Subcutaneous adipose tissue (tissue), 4 donors: ENCODE measurements at places on chromosomes 11 and 22. TPM values are rescaled to one million over a fixed set of nuclear protein-coding genes. Genes with fewer than 3 reads are reported as not detected.

UQCR10 gene
- 62.5 TPM for total RNA-seq

PTGDR2 gene
- 1.7 TPM for total RNA-seq

CLTCL1 gene
- 14.5 TPM for total RNA-seq

APLNR gene
- 1.7 TPM for total RNA-seq

CSTPP1 gene
- total RNA-seq, result 12.4 TPM

CBX6 gene
- total RNA-seq, result 28.8 TPM

CRYBA4 gene
- total RNA-seq, result not detected

CSNK2A3 gene
- total RNA-seq, result 3.1 TPM

TUT1 gene
- total RNA-seq, result 13.4 TPM

DBX1 gene
- total RNA-seq, result not detected

HBG2 gene
- total RNA-seq, result not detected

POU2AF1 gene
- 0.17 TPM for total RNA-seq

PLAAT2 gene
- total RNA-seq, result not detected

CD151 gene
- 651 TPM for total RNA-seq

OR6A2 gene
- 0.34 TPM for total RNA-seq
